Activated T-cell treated with anti-CD3 and anti-CD28 coated beads, Interleukin-2, amount 50 U/mL, for 1 hour (primary cell): ENCODE measurements at places on chromosomes 7 and 10.

DNA sequence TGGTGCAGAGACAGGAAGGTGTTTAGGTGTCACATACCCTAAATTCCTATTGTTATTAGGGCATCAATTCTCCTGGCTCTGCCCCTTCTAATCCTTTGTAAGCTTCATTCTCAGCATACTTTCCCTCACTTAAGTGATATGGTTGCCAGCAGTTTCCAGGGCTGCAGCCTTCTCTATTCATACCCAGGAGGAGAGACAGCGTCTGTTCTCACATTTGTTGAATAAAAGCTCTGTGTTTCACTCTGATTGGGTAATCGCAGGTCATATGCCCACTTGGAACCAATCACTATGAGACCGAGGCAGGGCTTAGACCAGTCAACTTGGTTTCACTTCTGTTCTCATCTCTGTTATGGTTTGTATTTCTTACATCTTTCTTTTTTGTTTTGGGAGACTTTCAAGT, 109.6 kb upstream of the MTPN start:
- DNase-seq, result no peak

DNA sequence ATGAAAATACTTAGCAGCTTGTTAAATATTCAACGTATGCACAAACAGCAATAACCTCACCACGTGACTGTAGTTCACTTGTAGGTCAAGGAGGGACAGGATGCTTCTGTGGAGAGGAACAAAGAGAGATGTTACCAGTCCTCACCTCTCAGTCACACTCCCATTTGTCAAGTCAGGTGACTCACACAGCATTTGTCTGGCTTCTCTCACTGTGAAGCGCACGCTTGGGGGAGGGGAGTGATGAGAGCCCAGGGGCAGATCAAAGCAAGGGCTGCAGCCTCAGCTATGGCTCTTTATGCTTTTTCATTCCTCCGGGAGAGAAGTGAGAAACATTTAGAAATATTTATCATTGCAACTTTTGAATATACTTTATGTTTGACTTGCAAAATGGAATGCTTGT, 2.9 kb upstream of the RBM20 start:
- DNase-seq, result peak; percentile 37

DNA sequence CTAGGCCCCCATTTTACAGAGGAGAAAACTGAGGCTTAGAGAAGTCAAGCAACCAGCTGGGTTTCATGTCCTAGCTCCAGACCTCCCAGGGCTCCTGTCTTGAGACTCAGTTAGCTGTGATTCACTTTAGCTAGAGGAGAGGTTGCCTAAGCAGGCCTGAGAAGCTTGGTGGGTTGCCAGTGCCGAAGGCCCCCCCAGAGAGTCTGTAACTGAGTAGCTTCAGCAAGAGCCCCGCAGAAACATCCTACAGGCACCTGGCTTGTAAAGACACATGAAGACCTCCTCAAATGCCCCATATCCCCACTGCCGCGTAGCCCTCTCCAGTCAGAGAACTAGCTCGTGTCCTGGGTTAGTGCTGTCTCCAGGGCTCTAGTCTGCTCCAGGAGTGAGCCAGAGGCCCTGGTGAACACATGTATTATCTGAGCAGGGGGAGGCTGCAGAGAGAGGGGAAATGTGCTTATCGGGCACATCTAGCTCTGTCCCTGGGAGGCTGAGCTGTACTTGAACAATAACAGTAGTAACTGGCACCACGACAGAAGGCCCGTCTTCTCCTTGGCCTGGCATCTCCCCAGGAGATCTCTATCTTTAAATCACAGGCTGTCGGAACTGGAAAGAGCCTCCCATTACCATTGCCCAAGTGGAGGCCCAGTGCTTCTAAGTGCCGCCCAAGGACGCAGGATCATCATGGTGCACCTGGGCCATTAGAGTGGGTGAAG, 28.9 kb downstream of the UNC5B start:
- no peak for DNase-seq

GRCh38 chr10:128210215-128211063, 84.2 kb upstream of the MKI67 start:
- DNase-seq, result peak; percentile 82

DNA sequence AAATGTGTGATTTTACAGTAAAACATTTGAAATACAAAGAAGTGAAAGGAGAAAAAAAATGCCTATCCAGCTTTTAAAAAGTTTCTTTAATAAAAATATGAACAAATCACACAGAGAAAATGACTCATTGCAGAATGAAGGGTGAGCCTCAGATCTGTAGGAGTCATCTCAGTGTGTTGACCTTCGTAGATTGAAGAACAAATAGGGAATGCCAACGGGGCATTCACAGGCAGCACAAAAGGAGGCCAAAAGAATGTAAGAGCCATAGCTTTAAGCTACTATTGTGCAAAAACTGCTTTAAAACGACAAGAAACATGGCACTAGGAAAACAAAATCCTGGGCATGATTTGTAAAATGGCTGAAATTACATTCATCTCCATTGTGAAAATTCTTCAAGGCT, 782.7 kb upstream of the CELF2 start:
- no peak for DNase-seq

DNA sequence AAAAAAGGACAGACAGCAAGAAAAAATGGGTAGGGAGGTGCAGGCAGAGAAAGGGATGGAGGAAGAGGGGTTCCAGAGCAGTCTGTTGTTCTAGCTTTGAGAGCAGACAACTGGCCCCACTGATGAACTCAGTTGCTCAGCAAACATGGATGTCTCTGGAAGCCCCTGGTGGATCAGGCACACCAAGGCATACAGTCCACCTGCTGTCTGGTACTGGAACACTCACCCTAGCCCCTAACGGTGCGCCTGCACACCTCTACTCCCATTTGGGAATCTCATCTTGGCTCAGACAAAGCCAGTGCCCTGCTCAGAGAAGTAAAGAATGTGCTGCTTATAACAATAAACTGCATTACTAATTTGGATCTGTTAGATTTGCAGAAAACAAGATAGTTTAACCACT, 7.7 kb downstream of the MACROH2A2 start:
- DNase-seq, result no peak

DNA sequence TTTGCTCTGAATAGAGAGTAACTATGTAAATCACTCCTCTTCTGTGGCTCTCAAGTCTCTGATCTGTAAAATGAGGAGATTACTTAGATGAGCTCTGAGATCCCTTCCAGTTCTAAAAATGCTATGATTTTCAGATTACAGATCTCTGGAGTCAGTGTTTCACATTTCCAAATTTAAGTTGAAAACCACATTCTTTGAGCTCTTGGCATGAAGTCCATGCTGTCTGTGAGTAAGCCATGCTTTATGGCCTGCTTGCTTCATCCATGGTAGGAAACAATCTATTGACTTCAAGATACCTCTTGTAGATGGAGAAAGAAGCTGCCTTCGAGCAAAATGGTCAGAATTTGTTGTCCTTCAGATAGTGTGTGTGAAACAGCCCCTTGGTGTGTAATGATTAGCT, 64.9 kb downstream of the CELF2 start:
- DNase-seq, result no peak
